ENCODE measurements at places on chromosomes 13 and 19. TPM values are rescaled to one million over a fixed set of nuclear protein-coding genes. Genes with fewer than 3 reads are reported as not detected.

DNA sequence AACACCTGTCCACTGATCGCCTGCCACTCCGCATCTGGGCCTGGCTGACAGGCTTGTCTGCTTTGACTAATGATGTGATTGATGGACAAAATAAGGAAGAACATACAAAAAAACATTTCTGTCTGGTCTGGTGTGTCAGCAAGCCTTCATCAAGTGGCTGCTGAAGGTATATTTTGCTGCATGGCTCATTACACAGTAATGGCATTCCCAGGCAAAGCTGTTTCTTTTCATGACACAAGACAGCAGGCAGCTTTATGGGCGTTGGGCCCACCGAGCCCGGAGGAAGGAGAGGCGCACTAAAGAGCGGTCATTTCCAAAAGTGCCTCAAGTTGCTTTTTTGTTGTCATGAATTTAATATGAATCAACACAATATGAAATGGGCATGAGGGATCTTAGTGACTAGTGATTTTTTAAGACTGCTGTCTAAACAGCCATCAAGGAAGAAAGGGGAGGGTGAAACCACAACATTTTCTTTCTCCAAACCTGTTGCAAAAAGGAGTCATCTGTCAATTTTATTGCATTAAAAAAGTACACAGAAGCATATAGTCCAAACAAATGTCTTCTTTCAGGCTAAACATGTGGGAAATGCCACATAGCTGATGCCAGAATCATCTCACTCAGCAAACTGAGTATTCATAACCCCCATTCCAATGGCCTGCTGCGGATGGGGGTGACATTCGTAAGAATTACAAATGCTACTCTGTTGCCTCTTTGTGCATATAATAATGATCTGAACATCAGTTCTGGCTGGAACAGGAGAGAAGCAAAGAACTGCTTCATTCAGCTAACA lies 476.6 kb downstream of the ZNF536 start:
- no peak overlapping the region for H3K4me3 ChIP-seq
- H3K36me3 ChIP-seq, result no peaks in the 10 kb centered on the region
- no peak overlapping the region for H3K27ac ChIP-seq
- no peaks in the 10 kb centered on the region for H3K27me3 ChIP-seq
- no peaks in the 10 kb centered on the region for H3K4me1 ChIP-seq
- DNase-seq, result no peak

HIPK4 gene
- total RNA-seq, result not detected

DNA sequence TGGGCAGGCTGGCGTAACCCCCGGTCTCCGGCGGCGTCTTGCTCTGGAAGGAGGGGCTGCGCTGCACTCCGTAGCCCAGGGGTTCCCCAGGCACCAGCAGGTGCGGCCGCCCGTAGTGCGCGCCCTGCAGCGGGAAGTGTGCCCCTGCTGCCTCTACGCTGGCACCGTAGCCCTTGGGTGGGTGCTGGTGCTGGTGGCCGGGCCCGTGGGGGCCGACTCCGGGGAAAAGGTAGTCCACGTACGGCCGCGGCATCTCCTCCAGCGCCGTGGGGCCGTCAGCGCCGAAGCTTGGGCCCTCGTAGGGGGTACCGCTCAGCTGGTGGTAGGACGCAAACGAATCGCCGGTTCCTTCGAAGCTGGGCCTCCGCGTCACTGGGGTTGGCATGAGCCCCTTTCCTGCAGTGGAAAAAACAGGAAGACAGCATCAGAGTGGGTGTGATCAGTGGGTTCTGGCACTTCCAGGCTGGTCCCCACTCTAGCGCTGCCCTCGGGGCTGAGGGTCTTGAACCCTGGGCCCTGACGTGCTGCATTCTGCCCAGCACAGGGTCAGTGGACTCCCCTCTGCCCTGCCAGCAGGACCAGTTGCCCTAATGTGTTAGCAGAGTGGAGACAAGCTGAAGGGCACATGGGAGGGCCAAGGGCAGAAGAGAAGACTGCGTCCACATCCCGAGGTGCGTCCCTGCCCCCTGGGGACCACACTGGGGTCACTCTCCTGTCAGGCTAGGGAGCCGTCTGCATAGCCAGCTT lies 72.3 kb downstream of the LATS2 start:
- H3K4me3 ChIP-seq, result no peak overlapping the region
- H3K36me3 ChIP-seq, result peaks cover 26% of the 10 kb centered on the region
- DNase-seq, result no peak

CEACAM3 gene
- total RNA-seq, result not detected

DNA sequence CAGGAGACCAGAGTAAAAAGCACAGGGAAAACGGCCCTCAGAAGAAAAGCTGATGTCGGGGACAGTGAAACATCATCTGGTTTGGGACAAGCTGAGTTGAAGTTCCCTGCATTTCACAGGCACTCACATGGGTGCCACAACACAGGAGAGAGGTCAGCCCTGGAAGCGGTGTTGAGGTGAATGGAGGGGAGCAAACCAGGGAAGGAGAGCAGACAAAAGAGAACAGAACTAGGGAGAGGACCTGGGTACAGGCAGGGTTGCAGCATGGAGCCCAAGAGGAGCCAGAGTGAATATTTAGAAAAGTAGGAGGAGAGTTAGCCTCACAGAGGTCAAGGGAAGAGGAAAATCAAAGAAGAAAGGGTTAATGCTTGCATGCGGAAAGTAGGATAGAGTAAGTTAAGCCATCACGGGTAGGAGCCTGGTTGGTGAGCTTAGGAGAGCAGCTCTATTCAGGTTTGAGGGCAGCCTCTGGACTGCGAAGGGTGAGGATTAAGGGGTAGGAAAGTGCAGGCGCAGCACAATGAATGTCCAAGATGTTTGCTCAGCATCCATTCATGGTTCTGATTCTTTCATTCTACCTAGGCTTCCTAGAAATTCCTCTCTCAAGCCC lies 15.5 kb downstream of the FAM216B start:
- H3K27ac ChIP-seq, result no peak overlapping the region
- no peaks in the 10 kb centered on the region for H3K36me3 ChIP-seq
- peaks cover 5% of the 10 kb centered on the region for H3K27me3 ChIP-seq

C13orf42 gene
- total RNA-seq, result not detected

GRCh38 chr19:38759590-38760003 lies 13.7 kb downstream of the LGALS7 start:
- no peak for DNase-seq
- H3K27me3 ChIP-seq, result no peaks in the 10 kb centered on the region
- no peaks in the 10 kb centered on the region for H3K36me3 ChIP-seq
- no peaks in the 10 kb centered on the region for H3K4me1 ChIP-seq
- H3K4me3 ChIP-seq, result no peak overlapping the region
- H3K27ac ChIP-seq, result no peak overlapping the region

- H3K27ac ChIP-seq, result no peak overlapping the region
- H3K4me1 ChIP-seq, result no peaks in the 10 kb centered on the region
- no peak for DNase-seq
- no peak overlapping the region for H3K4me3 ChIP-seq
- no peaks in the 10 kb centered on the region for H3K36me3 ChIP-seq
These were observed 135.2 kb downstream of the PCDH9 start for GRCh38 chr13:67094952-67095351.

- no peaks in the 10 kb centered on the region for H3K27me3 ChIP-seq
- H3K4me1 ChIP-seq, result no peaks in the 10 kb centered on the region
- no peak overlapping the region for H3K4me3 ChIP-seq
- no peaks in the 10 kb centered on the region for H3K36me3 ChIP-seq
- DNase-seq, result no peak
These were observed 94.1 kb downstream of the TNFSF13B start for GRCh38 chr13:108363666-108364065.

HNRNPA1L2 gene
- total RNA-seq, result 12.4 TPM

RGL3 gene
- total RNA-seq, result 1.7 TPM

- no peak overlapping the region for H3K27ac ChIP-seq
- DNase-seq, result no peak
- H3K27me3 ChIP-seq, result peaks cover 1% of the 10 kb centered on the region
- no peak overlapping the region for H3K4me3 ChIP-seq
These were observed 129.7 kb downstream of the SLC7A1 start for GRCh38 chr13:29465741-29466293.

DNA sequence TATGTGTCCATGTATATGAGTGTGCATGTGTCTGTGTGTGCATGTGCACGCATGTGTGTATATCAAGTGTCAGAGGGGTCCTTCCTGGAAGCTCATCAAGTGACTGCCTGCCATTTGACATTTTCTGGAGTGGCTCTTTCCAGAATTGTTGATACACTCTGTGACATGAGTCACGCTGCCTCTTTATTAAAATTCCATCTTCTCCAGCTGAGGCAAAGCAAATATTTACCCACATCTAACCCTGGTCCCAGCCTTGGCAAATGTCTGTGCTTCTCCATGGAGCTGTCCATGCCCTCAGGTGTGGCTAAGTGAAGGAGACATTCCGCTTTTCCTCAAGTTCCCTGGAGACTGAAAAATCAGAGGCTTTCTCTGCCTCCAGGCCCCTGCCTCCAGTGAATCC lies 88.2 kb upstream of the MBNL2 start:
- peaks cover 11% of the 10 kb centered on the region for H3K27me3 ChIP-seq
- H3K4me1 ChIP-seq, result no peaks in the 10 kb centered on the region
- no peak for DNase-seq
- H3K27ac ChIP-seq, result no peak overlapping the region
- no peaks in the 10 kb centered on the region for H3K36me3 ChIP-seq

- no peaks in the 10 kb centered on the region for H3K27me3 ChIP-seq
- peaks cover 19% of the 10 kb centered on the region for H3K4me1 ChIP-seq
- H3K36me3 ChIP-seq, result peaks cover 7% of the 10 kb centered on the region
- peak overlapping the region; percentile 86 for H3K27ac ChIP-seq
These were observed 767 bp upstream of the GADD45B start for GRCh38 chr19:2475018-2475701.

DNA sequence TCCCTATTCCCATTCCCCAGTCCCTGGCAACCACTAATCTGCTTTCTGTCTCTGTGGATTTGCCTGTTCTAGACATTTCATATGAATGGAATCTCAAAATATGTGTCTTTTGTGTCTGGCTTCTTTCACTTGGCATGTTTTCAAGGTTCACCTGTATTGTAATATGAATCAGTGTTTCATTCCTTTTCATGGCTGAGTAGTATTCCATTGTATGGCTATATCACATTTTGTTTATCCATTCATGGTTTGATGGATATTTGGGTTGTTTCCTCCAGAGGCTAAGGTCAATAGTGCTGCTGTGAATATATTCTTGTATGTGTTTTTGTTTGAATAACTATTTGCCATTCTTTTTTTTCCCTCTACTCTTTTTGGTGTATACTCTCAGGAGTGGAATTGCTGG lies 24.4 kb downstream of the NCAN start:
- H3K4me1 ChIP-seq, result no peaks in the 10 kb centered on the region
- H3K36me3 ChIP-seq, result no peaks in the 10 kb centered on the region
- H3K27ac ChIP-seq, result no peak overlapping the region
- H3K27me3 ChIP-seq, result no peaks in the 10 kb centered on the region
- DNase-seq, result no peak

DNA sequence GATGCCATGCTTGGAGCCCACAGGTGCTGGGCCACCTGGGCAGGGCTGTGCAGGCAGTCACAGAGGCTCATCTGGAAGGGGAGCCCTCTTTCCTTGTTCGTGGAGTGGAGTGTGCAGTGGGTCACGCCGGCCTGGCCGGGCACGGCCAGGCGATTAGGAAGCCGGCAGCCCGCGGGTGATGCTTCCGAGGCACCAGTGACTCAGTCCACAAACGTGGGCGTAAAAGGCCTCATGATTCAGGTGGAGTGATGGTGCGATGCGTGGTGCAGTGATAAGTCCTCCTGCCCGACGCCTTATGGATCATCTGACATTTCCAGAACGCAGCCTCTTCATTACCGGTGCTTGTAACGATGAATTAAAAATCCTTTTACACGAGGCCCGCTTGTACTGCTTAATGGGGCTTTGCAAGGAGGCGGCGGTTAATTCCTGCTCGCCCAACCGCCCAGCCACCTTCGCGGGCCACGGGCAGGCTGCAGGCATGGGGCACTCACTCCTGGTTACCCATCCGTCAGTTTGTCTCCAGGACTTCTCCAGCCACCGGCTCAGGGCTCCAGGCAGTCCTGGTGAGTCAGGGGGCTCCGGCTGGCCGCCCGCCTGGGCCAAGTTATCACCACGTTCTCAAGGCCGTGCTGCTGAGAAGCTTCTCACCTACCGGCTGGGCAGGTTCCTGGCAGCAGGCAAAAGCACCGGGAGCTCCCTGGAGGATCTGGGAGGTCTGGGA lies 172.4 kb downstream of the KDM4B start:
- no peak overlapping the region for H3K27ac ChIP-seq
- no peaks in the 10 kb centered on the region for H3K27me3 ChIP-seq
- no peak for DNase-seq
- no peaks in the 10 kb centered on the region for H3K36me3 ChIP-seq

NALCN gene
- total RNA-seq, result 4.4 TPM

GRCh38 chr19:40279120-40279551 lies 6.0 kb downstream of the AKT2 start:
- H3K4me1 ChIP-seq, result peaks cover 4% of the 10 kb centered on the region
- no peak for DNase-seq
- H3K4me3 ChIP-seq, result no peak overlapping the region
- H3K27me3 ChIP-seq, result no peaks in the 10 kb centered on the region
- no peak overlapping the region for H3K27ac ChIP-seq

DNA sequence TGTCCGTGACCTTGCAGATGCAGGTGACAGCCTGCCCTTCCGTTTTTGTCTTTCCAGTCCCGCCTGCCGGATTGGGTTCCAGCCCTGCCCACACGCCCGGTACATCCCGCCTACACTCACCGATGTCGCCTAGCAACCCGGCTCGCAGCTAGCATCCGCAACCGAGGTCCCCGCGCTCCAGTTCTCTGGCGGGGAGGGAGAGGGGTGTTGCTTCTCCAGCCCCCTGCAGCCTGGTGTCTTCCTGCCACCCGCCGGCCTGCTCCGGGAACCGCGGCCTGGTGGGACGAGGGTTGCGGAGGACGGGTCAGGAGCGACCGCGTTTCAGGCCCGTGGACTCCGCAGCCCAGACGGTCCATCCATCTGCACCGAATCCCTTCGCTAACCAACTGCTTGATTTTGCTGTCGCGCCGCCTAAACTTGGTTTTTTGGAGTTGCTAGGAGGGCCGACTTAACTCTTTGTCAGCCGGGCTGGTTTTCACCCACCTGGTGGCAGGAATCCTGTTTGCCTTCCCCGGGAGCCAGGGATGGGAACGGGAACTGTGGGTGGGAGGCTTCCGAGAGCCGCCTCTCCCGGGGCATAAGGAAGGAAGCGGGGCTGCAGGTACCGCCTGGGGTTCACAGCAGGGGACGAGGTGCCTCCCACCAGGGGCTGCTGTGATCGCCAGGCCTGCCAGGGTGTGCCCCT lies 15.4 kb upstream of the MATK start:
- no peak for DNase-seq
- H3K4me1 ChIP-seq, result no peaks in the 10 kb centered on the region
- H3K27ac ChIP-seq, result no peak overlapping the region
- H3K36me3 ChIP-seq, result no peaks in the 10 kb centered on the region
- no peak overlapping the region for H3K4me3 ChIP-seq

Measured in endothelial cell of umbilical vein (primary cell).